ENCODE measurements at places on chromosomes 3 and 15.

DNA sequence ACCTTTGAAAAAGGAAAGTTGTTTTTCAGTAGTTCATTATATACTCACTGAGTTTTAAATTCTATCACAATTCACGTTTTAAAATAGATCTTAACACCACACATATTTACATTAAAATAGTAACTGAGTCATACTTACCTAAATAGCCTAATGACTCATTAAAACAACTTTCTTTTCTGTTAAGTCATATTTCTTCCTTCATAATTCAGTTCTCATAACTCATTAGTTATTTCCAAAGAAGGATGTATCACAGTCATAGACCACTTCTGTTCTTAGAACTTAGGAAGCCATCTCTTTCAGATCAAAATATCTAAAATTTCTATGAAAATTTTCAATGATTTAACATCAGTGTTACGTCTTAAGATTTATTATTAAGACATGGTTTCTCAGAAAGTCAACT is 885.9 kb downstream of the FHIT start:
- no peak for DNase-seq

DNA sequence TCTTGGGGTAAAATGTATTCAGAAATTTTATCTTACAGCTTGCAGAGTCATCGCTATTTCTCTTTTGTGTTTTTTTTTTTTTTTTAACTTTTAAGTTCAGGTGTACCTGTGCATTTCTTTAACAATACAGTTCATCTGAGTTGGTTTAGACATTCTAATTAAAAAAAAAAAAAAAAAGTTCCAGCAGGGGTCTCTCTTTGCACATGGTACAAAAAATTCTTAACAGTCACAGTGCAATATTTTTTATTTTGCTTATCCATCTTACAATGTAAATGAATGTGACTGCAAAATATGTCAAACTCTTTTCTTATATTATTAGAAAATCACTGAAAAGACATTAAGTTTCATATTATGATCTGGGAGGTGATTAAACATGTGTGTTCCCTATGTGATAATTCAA is 47.5 kb upstream of the SLC9A9 start:
- no peak for DNase-seq

DNA sequence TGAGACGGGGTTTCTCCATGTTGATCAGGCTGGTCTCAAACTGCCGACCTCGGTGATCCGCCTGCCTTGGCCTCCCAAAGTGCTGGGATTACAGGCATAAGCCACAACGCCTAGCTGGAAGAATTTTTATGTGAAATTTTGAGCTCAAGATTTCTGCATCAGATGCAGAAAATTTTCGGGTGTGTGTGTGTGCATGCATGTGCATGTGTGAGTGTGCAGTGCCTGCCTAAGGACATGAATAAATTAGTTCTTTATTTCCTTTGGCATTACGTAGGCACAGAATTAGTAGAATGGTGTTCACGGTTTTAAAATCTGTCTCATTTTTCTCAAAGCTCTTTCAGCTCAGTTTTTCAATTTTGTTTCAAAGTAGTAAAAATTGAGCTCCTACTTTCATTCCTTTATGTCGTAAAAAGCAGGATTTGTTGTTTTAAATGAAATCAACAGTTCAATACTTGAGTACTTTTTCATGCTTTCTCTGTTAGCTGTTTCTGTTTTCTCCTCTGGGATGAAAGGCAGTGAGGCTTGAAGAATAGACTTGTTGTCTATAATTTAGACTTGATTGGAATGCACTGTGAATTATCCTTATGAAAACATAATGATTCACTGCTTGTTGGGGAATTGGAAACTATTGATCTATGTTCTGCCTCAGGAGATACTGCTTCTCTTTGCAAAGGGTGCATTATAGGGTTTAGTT is 23.3 kb upstream of the RAB11A start:
- no peak for DNase-seq

- DNase-seq, result no peak
Observed at GRCh38 chr3:43254125-43254524, 32.2 kb upstream of the SNRK start.

DNA sequence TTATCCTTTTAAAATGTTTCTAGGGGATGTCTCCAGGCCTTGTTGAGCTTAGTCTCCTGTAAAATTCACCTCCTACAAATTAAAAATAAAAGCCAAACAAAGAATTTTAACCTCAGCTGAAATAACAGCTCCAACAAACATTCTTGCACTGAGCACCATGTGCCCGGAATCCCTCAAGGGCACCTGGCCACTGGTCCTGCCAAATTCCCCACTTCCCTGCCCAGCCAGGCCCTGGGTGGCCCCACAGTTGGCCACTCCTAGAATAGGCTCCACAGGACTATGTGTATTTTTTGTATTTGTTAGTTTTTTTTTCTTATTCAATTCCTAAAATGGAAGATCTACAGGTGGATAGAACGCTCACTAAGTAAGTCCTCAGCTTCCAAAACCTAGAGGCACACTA is 33.1 kb upstream of the PLA2G4E start:
- DNase-seq, result no peak

- DNase-seq, result no peak
Observed at GRCh38 chr15:54644796-54645195, 551.9 kb downstream of the RSL24D1 start.

- no peak for DNase-seq
Observed at GRCh38 chr15:88636654-88637053, 2.2 kb upstream of the ISG20 start.

DNA sequence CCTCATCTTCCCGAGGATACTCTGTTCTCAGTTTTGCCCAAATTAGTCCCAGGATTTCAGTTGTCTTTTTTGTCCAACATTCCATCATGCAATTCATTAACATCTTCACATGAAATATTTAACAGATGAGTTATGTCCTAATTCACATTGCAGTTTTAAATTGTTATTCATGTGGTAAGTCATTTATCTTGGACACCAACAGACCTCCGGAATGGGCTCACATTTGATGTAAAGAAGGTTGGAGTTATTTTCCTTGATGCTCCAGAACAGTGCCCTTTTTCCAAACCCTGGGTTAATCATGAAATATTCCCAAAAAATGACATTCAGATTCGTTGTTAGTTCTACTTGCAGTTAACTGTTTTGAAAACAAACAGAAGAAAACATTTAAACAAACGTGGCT is 32.8 kb upstream of the LRTM1 start:
- no peak for DNase-seq

DNA sequence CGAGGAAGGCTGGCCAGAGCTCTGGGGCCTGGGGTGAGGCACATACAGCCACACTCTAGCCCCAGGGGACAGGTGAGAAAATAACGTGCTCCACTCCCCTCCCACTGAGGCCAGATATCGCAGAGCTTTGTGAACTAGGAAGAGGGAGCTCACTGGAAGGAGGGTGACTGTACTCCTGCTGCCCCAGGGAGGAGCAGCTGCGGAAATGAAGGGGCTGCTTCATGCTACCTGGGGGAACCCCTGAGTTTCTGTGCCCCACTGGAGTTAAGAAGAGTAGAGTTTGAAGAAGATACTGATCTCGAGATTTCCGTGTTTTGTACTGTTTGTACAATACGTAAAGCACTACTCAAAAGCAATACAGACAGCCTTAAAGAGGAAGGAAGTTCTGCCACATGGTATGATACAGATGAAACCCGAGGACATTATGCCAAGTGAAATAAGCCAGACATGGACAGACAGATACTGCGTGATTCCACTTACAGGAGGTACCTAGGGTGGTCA is 44.6 kb downstream of the CMTM6 start:
- DNase-seq, result no peak

DNA sequence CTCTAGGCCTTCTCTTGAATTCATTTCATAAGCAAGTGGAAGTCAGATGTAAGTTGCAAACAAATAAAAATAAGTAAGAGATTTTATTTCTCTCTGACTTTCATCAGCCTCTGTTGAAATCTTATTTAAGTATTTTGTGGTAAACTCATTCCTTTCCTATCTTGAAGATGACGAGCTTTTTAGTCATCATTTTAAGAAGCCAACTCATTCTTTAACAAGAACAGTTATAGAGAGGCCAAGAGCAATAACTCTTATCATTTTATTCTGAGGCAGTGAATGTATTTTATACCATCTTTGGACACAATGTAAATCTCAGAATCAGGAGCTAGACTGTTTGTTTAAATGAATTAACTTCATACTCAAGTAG is 147.5 kb upstream of the MBNL1 start:
- DNase-seq, result no peak

GRCh38 chr15:81107889-81108288 is 26.2 kb upstream of the CFAP161 start:
- DNase-seq, result no peak

DNA sequence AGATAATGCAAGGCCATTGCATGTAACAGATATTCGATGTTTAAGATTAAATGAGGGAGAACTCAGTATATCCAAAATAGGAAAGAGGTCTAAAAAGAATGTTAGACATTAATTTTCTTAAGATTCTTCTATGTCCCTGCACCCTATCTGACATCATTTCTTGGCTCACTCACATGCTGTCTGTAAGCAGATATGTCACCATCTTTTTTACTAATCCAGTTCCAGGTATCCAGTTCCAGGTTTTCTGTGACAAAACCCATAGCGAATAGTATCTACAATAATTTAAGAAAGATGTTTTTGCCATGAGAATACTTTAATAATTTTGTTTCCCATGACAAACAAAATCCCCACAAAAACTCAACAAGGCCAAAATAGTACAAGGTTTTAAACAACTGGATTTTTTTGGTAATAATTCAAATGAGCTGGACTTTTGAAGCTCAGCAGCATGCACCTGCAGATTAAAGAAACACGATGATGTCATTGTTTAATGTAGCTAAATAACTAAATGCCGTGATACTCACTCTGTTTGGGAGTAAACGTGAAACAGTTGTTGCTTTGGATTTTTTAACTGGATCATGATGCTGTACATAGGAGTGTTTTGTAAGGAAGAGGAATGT is 867.6 kb downstream of the EPHA3 start:
- DNase-seq, result no peak

- DNase-seq, result no peak
Observed at GRCh38 chr15:40338921-40339620, 1.7 kb downstream of the CCDC9B start.

- no peak for DNase-seq
Observed at GRCh38 chr3:196216089-196216564, at the start of gene SLC51A. Gene SLC51A (plus strand): TSS chr3:196216534. CDS start chr3:196216713, 179 bp downstream.

DNA sequence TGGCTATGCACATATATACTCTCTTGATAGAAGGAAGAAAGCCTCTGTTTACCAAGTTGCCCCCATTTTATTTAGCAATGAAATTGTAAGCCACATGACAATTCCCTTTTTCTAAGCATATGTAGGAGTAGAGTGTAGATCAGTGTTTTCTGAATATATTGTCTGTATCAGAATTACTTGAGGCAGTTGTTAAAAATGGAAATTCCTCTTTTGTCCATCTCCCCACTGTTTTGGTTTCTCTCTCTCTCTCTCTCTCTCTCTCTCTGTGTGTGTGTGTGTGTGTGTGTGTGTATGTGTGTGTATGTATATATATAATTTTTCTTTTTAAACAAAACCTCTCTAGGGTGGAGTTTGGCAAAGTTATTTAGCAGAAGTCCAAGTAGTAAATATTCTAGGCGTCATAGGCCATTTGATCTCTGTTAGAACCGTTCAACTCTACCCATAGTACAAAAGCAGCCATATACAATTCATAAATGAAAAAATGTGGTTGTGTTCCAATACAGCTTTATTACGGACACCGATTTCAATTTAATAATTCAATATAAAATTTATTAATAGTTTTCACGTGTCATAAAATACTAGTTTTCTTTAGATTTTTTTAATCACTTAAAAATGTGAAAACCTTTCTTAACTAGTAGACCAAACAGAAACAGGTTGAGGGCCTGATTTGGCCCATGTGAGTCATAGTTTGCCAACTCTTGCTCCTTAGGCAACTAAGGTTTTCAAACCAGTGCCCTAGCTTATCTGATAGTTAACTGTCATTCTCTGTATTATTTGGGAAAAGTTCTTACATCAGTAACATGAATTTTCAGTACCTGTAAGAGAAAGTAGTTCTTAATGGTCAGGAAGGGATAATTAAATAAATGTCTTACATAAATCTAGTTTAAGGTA is 39.8 kb downstream of the UBE2E1 start:
- no peak for DNase-seq

- DNase-seq, result no peak
Observed at GRCh38 chr3:114942773-114943172, 204.3 kb downstream of the ZBTB20 start.

GRCh38 chr3:61561374-61562041 is at the start of gene PTPRG:
Gene PTPRG (plus strand): TSS chr3:61561571. CDS start chr3:61562288, 717 bp downstream.
- no peak for DNase-seq

- no peak for DNase-seq
Observed at GRCh38 chr15:75214293-75215096, 12.8 kb downstream of the C15orf39 start.

DNA sequence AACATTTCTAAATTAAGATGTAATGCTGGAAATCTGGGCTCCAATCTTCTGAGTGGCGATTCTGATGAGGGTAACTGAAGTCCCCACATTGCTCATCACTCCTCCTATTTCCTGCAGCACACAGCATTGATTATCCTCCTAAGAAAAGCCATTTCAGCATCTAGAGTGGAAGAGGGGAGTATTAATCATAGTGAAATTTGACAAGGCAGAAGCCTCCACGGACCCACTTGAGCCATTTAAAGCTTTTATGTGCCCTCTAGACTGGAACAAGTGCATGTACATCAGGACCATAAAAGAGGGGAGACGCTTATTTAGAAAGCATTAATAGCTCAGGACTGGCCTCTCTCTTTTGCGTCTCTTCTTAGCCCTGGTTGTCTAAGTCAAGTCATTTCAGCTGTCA is 25.8 kb downstream of the AQP9 start:
- DNase-seq, result no peak

DNA sequence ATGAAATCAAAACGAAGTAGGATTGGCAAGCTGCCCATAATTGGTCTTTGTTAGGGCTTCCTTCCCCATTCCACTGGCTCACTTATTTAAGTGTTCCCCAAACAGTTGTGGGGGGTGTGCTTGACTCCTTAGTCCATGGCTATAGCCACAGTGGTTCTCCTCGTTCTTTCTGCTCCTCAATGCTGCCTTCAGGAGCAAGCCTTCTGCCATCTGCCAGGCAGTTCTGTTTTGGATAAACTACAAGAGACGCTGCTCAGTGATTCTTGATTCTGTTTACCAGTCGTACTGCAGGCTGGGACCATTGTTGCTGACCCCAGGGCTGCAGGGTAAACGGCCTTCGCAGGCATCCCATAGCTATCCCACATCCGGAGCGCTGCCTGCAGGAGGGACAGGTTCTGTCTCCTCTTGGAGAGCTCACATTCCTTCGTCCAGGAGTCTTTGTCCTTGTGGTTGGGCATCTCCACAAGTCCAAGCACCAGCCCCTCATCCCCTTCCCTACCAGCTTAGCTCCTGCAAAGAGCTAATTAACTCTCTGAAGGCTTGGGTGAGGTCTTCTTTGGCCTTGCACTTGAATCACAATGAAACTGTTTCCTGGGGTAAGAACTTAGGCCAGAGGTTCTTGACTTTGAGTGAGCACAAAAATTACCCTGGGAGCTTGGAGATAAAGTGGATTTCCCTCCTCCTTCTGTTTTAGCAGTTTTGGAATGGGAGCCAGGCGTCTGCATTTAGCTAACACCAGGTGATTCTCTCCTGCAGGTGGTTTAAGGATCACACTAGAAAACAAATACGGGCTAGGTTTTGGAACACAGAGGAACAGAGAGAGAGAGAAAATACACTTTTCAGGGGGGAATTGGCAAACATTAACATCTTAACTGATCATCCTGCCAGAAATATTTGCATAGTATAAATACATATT is 114.9 kb downstream of the SV2B start:
- no peak for DNase-seq
